ENCODE measurements at places on chromosomes 5 and 9. TPM values are rescaled to one million over a fixed set of nuclear protein-coding genes. Genes with fewer than 3 reads are reported as not detected.

- peaks cover 7% of the 10 kb centered on the region for H3K27me3 ChIP-seq
- no peak overlapping the region for H3K4me3 ChIP-seq
- H3K4me1 ChIP-seq: no peaks in the 10 kb centered on the region
- DNase-seq: no peak
- H3K36me3 ChIP-seq: no peaks in the 10 kb centered on the region
Measured at GRCh38 chr9:115494393-115494792, 376.4 kb upstream of the TNC start.

GRCh38 chr5:126741361-126741760 is 35.6 kb upstream of the LMNB1 start:
- peaks cover 1% of the 10 kb centered on the region for H3K27me3 ChIP-seq
- H3K4me1 ChIP-seq: peaks cover 27% of the 10 kb centered on the region
- DNase-seq: no peak

GRCh38 chr9:122159925-122160246 is 178 bp downstream of the MORN5 start:
- DNase-seq: no peak
- peaks cover 16% of the 10 kb centered on the region for H3K27me3 ChIP-seq
- peaks cover 3% of the 10 kb centered on the region for H3K36me3 ChIP-seq
- H3K4me3 ChIP-seq: peak overlapping the region; percentile 93
- peak overlapping the region; percentile 86 for H3K27ac ChIP-seq

Gene MUSK
- not detected for total RNA-seq

Gene NR2F1-AS1
- total RNA-seq: not detected

Gene PKN3
- 17.7 TPM for total RNA-seq

Gene PPP1R2B
- 0.39 TPM for total RNA-seq
